ENCODE measurements at places on chromosomes 3 and 15.

DNA sequence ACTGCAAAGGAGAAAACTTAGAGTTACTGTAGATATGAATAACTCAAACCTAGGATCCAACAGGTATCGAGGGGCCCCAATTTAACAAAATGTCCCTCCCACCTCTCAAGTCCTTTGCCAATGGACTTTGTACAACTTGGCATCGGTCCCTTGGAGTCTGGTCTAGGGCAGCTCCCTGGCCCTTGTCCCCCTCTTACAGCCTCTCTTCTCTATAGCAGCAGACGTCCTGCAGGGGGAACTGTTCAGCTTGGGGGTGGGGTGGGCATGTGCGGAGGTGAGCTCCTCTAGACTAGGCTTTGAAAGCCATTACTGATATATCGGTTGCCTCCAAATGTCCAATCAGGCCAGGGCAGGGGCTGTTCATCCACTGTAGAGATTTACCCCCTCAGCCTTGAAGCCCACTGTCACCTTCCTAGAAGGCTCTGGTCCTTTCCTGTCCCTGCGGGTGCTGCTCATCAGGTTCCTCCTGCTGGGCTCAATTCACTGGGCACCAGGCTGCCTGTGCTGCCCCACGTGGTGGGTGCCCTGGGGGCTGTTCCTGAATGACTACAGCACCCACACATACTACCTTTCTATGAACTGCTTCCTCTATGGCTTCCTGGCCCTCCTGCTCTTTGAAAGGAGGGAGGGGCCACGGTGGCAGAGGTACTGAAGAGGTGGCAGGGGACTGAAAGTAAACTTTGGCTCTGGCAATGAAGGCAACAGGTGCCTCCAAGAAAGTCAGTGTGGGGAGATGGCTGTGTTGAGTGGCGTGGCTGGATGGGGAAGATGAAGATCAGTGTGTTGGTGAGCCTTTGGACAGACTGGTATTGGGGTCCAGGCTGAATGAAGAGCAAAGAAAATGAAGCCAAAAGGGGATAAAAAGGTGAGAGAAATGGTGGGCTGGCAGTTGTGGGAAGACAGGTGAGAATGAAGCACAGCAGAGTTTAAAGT lies 78.8 kb upstream of the MEX3B start:
- DNase-seq = no peak

GRCh38 chr15:75779504-75779903 lies 63.7 kb upstream of the UBE2Q2 start:
- no peak for DNase-seq

GRCh38 chr15:42914728-42915497 lies 5.7 kb downstream of the TTBK2 start:
- DNase-seq = no peak

DNA sequence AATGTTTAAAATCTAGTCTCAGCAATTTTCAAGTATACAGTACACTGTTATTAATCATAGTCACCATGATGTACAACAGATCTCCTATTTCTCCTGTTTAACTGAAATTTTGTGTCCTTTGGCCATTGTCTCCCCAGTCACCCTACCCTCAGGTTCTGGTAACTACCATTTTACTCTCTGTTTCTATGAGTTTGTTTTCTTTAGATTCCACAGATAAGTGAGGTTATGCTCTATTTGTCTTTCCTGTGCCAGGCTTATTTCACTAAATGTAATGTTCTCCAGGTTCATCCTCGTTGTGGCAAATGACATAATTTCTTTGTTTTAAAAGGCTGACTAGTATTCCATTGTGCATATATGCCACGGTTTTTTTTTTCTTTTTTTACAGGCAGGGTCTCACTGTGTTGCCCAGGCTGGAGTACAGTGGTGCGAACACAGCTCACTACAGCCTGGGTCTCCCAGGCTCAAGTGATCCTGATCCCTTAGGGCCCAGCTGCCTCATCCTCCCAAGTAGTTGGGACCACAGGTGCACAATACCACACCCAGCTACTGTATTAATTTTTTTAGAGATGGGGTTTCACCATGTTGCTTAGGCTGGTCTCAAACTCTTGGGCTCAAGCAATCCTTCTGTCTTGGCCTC lies 50.0 kb downstream of the RAB7A start:
- no peak for DNase-seq

DNA sequence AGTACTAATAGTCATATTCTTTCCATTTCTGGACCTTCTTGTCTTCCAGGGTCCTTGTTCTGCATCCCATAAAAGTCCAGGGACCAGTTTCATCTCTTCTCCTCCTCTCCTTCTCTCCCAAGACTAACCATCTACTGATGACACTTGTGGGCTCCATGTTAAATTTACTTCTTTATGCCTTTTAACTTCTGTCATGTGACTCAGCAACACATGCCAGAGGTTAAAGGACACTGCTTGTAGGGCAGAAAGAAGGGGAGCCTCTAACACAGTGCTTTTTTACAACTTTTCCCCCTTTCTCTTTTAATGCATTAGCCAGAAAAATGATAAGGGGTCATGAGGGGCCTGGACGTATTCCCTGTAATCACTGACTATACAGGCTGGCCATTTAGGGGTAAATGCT lies 10.0 kb downstream of the SH3GL3 start:
- DNase-seq = no peak

DNA sequence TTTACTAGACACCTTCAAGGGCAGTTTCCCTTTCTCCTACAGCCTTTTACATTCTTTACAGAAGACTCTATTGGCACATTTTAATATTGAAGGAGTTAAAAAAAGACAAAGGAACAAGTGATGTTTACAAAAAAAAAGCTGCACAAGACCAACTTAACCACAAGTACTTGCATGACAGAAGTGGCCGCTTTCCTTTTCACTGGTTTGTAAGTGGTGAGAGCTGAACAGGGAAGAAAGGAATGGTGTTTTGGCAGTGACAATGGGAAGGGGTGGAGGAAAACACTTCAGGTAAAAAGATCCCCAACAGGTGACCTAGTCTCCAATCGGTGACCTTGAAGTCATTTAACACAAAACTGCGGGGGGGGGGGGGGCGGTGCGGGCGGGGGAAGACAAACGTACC lies 1.1 kb downstream of the WDR72 start:
- DNase-seq = no peak
